ENCODE measurements at places on chromosomes 11 and 22.

- no peak for DNase-seq
These were observed 54.6 kb downstream of the GAB4 start for GRCh38 chr22:16953206-16954059.

GRCh38 chr22:47437110-47437509 is 674.7 kb downstream of the TBC1D22A start:
- DNase-seq: no peak

- no peak for DNase-seq
These were observed 6.2 kb upstream of the UBE4A start for GRCh38 chr11:118353084-118353710.

GRCh38 chr22:46725096-46725495 is 13.0 kb downstream of the CERK start:
- no peak for DNase-seq

- no peak for DNase-seq
These were observed 8.3 kb downstream of the PLCB3 start for GRCh38 chr11:64259533-64260067.

- no peak for DNase-seq
These were observed 104.7 kb upstream of the CLMP start for GRCh38 chr11:123299721-123300120.

DNA sequence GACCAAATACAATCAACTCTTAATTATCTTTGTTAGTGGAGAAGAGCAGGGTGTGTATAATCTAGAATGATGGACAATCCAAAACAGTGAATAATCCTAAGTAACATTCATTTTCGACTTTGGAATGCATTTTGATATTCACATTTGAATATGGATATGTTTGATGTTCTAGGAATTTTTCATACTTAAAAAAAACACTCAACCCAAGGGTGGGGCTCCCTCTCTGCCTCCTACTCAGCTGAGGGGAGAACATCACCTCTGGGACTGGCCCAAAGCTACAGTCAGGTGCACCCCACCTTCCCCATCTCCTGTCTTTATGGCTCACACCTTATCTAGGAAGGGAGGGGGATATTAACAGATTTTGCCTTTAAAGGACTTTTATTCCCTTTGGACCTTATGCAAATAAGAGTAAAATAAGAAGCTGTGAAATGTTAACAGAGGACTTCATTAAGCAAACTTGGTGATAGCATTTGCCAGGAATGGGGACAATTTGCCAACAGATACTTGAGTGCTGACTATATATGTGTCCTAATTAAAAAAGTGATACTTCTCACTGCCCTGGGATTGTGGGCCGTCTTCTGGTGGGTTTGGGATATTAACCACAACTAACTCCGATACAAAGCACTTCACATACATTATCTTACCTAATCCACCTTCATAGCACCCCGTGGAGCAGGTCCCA is 187.0 kb downstream of the ST3GAL4 start:
- no peak for DNase-seq

DNA sequence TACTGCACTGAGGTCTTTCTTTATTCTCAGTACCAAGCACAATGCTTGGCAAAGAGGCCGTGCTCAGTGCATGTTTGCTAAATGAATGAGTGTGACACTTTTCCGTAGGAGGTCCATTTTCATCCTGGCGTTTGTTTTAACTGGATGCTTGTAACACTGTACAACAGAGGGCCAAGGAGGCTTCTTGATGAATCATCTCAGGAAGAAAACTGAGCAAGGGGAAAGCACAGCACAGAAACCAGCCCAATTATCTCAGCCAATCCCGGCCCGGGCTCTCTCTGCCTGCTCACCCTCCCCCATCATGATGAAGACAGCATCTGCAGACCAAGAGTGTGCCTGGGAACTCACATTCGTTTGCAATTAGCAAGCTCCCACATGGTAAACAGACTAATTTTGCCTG is 570.3 kb downstream of the OPCML start:
- no peak for DNase-seq

DNA sequence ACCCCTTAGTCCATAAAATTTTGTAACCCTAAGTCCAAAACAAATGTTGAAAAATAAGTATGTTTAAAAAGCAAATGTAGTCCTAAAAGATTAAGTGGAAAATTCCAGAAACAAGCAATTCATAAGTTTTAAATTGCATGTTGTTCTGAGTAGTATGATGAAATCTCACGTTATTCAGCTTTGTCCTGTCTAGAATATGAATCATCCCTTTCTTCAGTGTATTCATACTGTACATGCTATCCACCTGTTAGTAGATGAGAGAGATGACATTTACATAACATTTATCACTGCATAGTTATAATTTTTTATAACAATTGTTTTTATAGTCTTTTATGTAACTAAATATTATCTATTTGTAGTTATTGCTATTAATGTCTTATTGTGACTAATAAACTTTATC is 622.3 kb upstream of the CHORDC1 start:
- no peak for DNase-seq

DNA sequence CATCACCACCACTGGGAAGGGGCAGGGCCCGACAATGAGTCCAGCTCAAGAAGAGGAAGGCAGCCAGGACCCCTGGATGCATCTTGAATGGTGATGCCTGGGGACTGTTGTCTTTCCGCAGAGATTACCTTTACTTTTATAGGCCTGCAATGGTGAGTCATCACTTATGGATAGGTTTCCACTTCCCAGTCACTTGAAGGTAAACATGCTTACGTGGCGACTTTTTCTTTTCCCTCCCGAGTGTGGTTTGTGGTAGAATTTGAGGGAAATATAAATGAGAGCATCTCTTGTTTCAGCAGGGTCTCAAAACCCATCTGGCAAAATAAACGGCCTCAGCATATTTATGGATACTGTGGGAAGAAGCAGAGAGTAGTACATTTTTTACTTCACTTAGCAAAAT is at the start of gene MMP13:
MMP13 (minus strand) TSS at position 109 of the 400 bp plus-strand sequence; CDS start at position 82, 27 bp downstream.
- DNase-seq: no peak

GRCh38 chr11:28837599-28837998 is 729.4 kb downstream of the METTL15 start:
- DNase-seq: no peak

- no peak for DNase-seq
These were observed 4.8 kb upstream of the LSP1 start for GRCh38 chr11:1847926-1848639.

DNA sequence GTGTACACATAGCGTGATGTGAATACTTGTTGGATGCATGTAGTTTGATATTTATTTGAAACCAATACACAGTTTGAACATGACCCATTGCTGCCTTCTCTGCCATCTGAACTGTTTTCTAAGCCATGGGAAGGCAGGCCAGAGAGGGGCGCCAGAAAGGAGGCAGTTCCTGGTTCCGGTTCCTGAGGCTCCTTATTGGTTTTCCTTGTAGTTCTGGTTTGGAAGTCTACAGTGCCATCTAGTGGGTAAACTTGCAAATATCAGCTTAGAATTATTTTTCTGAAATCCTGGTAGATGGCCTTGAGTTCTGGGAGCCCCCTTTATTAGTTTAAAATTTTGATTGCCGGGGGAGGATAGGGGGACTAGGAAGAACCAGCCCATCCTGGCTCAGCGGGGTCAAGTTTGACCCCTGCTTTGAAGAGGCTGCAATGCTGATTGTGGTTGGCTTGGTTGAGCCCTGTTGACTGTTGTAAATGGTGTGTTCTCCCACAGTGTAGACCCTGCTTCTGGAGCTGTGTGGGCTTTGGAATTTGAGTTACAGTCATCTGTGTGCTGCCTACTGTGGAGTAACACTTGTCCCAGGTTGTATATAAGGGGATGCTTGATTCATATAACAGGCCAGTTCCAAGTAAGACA is 48.4 kb downstream of the GRAMD1B start:
- DNase-seq: no peak

DNA sequence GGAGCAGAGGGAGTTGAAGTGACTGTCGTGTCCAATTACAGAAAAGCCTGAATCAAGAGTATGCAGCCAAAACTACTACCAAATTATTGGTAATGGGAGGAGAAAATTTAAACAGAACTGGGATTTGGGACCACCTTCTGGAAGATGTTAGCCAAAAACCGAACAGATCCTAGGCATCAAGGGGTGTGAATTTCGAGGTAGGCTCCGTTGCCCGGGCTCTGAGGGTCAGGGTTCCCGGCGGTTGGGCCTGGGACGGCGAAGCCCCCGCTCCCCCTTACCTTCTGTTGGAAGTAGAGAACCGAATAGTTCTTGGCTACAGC is 313 bp downstream of the PRCP start:
- no peak for DNase-seq

GRCh38 chr11:80694385-80694784 is 1253.6 kb upstream of the TENM4 start:
- DNase-seq: no peak
